ENCODE measurements at places on chromosomes 7 and 10. TPM values are rescaled to one million over a fixed set of nuclear protein-coding genes. Genes with fewer than 3 reads are reported as not detected.

Gene C10orf67
- total RNA-seq = 1.2 TPM

GRCh38 chr7:151626422-151627115 is 106.9 kb upstream of the RHEB start:
- H3K4me3 ChIP-seq = no peak overlapping the region
- peaks cover 15% of the 10 kb centered on the region for H3K4me1 ChIP-seq
- DNase-seq = no peak
- no peaks in the 10 kb centered on the region for H3K36me3 ChIP-seq
- no peaks in the 10 kb centered on the region for H3K27me3 ChIP-seq
- H3K27ac ChIP-seq = no peak overlapping the region

DNA sequence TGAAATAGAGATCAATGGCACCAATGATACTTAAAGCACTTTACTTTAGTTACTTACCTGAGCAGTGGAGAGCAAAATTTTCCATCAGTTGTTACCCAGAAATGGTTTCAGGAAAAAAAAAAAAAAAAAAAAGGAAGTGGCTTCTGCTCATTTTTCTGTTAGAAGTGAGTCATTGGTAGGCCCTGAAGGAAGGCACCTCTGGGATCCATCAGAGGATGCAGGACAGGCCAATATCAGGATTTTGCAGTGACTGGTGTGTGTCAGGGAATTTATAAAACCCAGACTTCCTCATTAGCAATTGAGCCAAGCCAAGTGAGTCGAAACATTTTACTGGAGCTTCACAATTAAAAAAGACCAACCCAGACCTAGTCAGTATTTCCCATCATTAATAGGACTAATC is 2.3 kb upstream of the SMIM30 start:
- H3K36me3 ChIP-seq = peaks cover 8% of the 10 kb centered on the region
- no peaks in the 10 kb centered on the region for H3K27me3 ChIP-seq
- DNase-seq = no peak
- peaks cover 9% of the 10 kb centered on the region for H3K4me1 ChIP-seq
- H3K4me3 ChIP-seq = no peak overlapping the region

DNA sequence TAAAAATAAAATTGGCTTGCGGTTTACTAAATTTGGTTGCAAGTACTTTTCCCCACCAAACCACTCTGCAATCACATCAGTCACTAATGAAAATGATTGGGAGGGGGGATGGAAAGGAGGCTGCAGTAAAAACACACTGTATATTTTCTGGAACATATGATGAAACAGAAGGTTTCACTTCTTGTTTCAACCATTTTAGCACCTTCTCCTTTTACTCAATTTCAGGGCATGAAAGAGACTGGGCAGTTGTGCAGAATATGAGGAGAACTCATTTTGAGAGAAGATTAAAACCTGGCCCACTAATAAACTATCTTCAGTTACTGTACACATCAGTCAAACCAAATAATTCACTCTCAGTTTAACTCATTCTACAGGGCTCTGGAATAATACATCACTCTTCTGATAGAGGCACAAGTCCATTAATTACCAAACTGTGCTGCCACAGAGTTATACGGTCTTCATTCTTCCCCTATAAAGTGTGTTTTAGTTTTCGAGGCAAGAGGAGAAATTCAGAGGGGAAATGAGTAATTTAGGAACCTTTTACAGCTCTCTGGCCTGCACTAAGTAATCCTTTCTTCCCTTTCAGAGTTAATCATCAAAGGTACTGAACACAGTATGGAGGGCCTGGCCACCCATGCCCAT is 25.5 kb downstream of the JAZF1 start:
- H3K4me1 ChIP-seq = peaks cover 37% of the 10 kb centered on the region
- H3K36me3 ChIP-seq = no peaks in the 10 kb centered on the region
- no peak for DNase-seq
- H3K27me3 ChIP-seq = no peaks in the 10 kb centered on the region
- no peak overlapping the region for H3K4me3 ChIP-seq

GRCh38 chr10:61302124-61302523 is 151.1 kb downstream of the TMEM26 start:
- no peaks in the 10 kb centered on the region for H3K4me1 ChIP-seq
- no peak overlapping the region for H3K27ac ChIP-seq
- H3K27me3 ChIP-seq = no peaks in the 10 kb centered on the region
- no peak for DNase-seq
- H3K36me3 ChIP-seq = no peaks in the 10 kb centered on the region

DNA sequence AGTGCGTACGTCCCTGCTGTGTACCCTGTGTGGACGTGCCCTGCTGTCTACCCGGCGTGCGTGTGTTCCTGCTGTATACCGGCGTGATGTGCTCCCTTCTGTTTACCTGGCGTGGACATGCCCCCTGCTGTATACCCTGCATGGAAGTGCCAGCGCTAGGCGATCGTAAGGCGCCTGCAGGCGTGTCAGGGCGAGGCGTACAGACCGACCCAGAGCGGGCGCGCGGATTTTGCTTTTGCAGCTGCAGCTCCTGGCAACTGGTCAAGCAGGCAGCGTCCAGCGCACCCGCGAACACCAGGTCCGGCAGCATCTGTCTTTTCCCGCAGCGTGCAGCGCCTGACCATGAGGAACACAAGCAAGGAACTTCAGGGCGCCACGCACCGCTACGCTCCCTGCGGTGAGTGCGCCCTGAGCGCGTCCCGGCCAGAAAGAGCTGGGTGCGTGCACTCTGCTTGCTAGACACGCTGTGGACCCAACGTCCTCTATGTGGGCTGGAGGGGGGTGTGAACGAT is 680 bp downstream of the C7orf57 start:
- H3K27me3 ChIP-seq = peaks cover 35% of the 10 kb centered on the region
- H3K36me3 ChIP-seq = no peaks in the 10 kb centered on the region
- peak overlapping the region; percentile 65 for H3K4me3 ChIP-seq
- peaks cover 15% of the 10 kb centered on the region for H3K4me1 ChIP-seq
- DNase-seq = peak; percentile 64

DNA sequence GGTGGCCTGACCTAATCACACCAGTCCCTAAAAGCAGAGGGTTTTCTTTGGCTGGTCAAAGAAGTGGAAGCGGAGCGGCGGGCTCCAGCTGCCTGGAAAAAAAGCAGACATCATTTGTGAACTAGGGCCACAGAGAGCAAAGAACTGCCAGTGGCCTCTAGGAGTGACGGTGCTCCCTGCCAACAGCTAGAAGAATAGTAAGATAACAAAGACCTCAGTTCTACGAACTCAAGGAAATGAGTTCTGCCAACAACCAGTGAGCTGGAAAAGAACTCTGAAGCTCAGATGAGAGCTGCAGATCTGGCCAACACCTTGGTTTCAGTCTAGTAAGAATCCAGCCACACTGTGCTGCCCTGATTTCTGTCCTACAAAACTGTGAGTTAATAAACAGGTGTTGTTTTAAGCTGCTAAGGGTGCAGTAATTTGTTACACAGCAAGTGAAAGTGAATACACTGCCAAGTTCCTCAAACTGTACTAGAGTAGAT is 178.0 kb downstream of the SRPK2 start:
- H3K27ac ChIP-seq = no peak overlapping the region
- DNase-seq = peak; percentile 35
- peaks cover 30% of the 10 kb centered on the region for H3K4me1 ChIP-seq
- no peaks in the 10 kb centered on the region for H3K27me3 ChIP-seq

DNA sequence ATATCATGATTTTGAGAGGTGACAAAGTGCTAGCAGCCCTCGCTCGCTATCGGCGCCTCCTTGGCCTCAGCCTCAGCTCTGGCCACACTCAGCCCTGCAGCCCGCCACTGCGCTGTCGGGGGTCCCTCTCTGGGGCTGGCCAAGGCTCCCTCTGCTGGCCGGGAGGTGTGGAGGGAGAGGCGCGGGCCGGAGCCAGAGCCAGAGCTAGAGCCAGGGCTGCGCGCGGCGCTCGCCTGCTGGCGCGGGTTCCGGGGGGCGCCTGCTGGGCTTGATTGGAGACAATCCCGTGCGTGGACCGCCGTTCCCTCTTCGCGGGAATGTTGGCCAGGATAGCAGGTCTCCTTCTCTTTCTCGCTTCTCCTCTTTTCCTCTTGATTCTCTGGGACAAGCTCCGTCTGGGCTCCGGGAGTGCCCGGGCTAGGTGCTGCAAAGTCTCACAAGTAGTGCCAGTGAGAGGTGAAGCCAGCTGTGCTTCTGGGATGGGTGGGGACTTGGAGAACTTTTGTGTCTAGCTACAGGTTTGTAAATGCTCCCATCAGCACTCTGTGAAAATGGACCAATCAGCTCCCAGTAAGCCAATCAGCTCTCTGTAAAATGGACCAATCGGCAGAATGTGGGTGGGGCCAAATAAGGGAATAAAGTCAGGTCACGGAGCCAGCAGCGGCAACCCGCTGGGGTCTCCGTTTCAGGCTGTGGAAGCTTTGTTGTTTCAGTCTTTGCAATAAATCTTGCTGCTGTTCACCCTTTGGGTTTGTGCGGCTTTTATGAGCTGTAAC is 43.4 kb upstream of the ELMO1 start:
- H3K27me3 ChIP-seq = no peaks in the 10 kb centered on the region
- no peaks in the 10 kb centered on the region for H3K4me1 ChIP-seq
- no peak overlapping the region for H3K27ac ChIP-seq
- no peak for DNase-seq

- no peak overlapping the region for H3K27ac ChIP-seq
- H3K4me1 ChIP-seq = peaks cover 17% of the 10 kb centered on the region
- no peaks in the 10 kb centered on the region for H3K27me3 ChIP-seq
Observed at GRCh38 chr7:3561932-3562331, 260.9 kb downstream of the SDK1 start.

DNA sequence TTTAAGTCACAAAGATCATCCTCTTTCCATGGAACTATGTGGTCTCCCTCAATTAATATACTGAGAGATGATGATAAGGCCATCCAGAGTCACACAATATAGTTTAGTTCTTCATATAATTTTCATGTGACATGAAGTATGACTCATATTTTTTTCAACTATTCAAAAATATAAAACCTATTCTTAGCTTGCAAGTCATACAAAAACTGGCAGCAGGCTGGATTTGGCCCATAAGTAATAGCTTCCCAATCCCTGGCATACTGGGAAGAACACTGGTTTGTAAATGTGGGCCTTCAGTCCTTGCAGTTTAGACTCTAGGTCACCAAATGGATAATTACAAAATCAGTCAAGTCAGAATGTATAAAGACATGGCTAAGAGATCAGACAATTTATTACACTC is 356.6 kb downstream of the PPP1R3A start:
- H3K27me3 ChIP-seq = no peaks in the 10 kb centered on the region
- no peak overlapping the region for H3K27ac ChIP-seq
- H3K36me3 ChIP-seq = no peaks in the 10 kb centered on the region
- H3K4me3 ChIP-seq = no peak overlapping the region

GRCh38 chr10:18399158-18399557 is 252.2 kb downstream of the NSUN6 start:
- H3K4me1 ChIP-seq = peaks cover 6% of the 10 kb centered on the region
- peaks cover 3% of the 10 kb centered on the region for H3K27me3 ChIP-seq
- H3K36me3 ChIP-seq = no peaks in the 10 kb centered on the region
- no peak overlapping the region for H3K27ac ChIP-seq
- DNase-seq = no peak
- H3K4me3 ChIP-seq = no peak overlapping the region

DNA sequence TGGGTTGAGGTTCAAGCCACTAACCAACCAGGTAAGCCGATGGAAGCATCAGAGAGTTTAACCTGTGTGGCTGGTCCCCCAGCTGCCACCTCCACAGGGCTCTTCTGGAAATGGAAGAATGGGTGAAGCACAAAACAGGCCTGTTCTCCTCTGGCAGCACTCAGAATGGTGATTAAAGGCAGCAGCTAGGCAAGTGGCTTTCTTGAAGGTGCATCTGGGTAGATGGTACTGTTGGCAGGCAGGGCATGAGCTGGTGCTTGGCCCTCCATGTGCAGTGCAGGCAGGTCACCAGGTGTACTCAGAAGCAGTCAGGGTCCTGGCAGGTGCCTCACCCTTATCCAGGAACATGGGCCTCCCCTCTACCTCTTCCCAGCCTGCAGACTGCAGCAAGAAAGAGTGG is 11.5 kb downstream of the AKR1E2 start:
- H3K36me3 ChIP-seq = peaks cover 33% of the 10 kb centered on the region
- H3K27ac ChIP-seq = no peak overlapping the region
- no peaks in the 10 kb centered on the region for H3K4me1 ChIP-seq
- no peak for DNase-seq
- H3K27me3 ChIP-seq = no peaks in the 10 kb centered on the region

GRCh38 chr10:31261511-31262311 is 57.3 kb upstream of the ZEB1 start:
- H3K27ac ChIP-seq = peak overlapping the region; percentile 24
- H3K4me3 ChIP-seq = no peak overlapping the region
- DNase-seq = no peak

GRCh38 chr10:71293446-71294084 is 25.5 kb upstream of the SLC29A3 start:
- peaks cover 55% of the 10 kb centered on the region for H3K36me3 ChIP-seq
- peak; percentile 65 for DNase-seq
- peak overlapping the region; percentile 36 for H3K27ac ChIP-seq
- H3K4me3 ChIP-seq = no peak overlapping the region

Data from lower lobe of right lung (tissue), 2 donors.